ENCODE measurements at places on chromosomes 16 and 17.
A peak's percentile ranks its signal among the peaks of the same experiment; 100 is the strongest.

DNA sequence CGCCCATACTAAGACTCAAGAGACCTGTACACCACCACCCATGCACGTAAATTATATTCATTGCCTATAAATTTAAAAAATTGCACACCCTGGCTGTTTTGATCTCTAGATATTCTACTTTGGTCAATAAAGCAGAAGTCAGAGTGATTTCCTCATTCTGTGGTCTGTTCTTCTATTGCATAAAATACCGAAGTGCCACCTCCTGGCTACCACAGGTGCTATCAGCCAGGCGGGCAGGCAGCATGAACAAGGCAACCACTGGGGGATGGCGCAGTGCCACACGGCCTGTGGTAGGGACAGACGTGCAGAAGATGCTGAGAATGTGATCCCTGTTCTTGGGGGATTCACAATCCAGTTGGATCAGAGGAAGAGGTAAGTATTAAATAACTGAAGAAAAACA lies 122.3 kb downstream of the CDK5R1 start:
- DNase-seq: peak; percentile 50

GRCh38 chr17:7557147-7557764 lies 1.3 kb upstream of the TNFSF13 start:
- no peak for DNase-seq

DNA sequence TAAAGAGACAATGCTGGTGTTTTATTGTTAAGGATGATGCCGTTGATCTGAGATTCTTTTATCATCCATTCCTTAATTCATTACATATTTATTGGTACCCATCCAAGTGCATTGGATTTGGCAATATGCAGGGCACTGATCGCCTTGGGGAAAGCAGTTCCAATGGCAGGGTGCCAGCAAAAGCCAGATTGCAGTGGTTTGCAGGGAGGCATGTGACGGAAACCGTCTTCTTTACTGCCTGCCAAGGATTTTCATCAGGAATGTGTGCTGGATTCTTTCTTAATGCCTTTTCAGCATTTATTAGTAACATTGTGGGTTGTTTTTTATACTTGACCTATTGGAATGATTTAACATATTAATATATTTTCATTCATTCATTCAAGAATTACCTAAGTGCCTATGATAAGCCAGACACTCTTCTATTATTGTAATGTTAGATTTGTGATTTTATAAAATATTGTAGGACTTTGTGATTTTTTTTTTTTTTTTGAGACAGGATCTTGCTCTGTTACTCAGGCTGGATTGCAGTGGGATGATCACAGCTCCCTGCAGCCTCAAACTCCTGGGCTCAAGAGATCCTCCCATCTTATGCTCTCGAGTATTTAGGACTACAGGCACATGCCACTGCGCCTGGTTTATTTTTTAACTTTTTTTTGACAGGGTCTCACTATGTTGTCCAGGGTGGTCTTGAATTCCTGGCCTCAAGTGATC lies 93.4 kb upstream of the TNRC6A start:
- no peak for DNase-seq

GRCh38 chr17:4739122-4740024 lies at the start of the genes CXCL16 and ZMYND15:
Gene CXCL16, minus strand, starts transcription at chr17:4739928. Its CDS starts 589 bp downstream, at chr17:4739339.
Gene ZMYND15, plus strand, starts transcription at chr17:4739833. Its CDS starts 716 bp downstream, at chr17:4740549.
- peak; percentile 59 for DNase-seq

DNA sequence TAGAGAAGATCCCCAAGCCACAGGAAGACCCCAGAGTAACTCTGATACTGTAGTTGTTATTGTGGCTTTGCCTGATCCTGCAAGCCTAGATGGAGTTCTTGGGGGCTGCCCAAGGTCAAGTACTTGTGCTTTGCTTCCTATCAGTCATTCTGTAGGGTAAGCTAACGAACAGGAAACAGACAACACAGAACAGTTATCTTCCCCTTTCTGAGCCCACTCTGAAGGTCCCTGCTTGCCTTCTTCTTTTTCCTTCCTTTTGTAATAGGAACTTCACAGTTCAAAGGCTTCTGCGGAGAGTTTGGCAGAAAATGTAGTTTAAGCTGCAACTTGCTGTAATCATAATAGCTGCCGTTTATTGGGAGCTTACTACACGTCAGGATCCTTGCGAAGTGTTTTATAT lies 494.1 kb upstream of the ERCC4 start:
- no peak for DNase-seq

Data from effector CD4-positive, alpha-beta T cell (primary cell).